Stimulated activated CD4-positive, alpha-beta T cell treated with anti-CD3 and anti-CD28 coated beads, Interleukin-4, amount 100 ng/mL, for 48 hours (primary cell): ENCODE measurements at places on chromosomes 6 and 20.

GRCh38 chr6:91600561-91600960, 1013.7 kb upstream of the MAP3K7 start:
- no peak for DNase-seq

- no peak for DNase-seq
Measured at GRCh38 chr6:44193307-44193910, 23.3 kb upstream of the MYMX start.

DNA sequence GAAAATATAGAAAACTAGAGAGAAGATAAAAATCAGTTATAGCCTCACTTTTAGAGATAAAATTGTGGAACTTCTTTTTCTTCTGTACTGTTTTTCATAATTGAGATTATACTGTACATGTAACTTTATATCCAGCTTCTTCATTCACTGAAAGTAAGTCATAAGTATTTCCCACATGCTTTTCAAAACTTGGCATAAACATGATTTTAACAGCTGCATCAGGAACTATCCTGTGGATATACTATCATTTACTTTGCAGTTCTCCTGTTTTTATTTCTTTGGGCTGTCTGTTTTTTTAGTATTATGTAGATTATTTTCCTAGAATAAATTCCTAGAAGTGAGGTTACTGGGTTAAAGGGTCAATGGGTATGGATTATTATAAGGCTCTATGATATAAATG, 14.8 kb downstream of the DSTN start:
- no peak for DNase-seq

GRCh38 chr20:64161356-64162238, 2.7 kb upstream of the MYT1 start:
- peak; percentile 13 for DNase-seq

DNA sequence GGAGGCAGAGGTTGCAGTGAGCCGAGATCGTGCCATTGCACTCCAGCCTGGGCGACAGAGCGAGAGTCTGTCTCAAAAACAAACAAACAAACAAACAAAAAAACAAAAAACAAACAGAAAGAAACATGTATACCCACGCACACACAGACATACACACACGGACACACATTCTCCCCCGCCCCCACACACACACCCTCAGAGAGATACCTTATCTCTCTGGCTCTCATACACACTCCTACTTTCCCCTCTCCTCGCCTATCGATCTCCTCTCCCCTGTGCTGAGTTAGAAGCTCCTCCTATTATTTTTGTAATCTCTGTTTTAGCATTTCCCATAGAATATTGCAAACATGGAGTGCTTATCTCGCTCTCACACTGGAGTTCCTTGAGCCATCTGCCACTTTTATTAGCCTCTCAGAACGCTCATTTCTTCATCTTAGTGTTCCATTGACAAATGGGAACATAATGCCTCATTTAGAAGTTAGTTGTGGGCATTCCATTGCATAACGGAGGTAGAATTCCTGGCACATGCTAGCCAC, 144.2 kb upstream of the CITED2 start:
- DNase-seq = no peak

DNA sequence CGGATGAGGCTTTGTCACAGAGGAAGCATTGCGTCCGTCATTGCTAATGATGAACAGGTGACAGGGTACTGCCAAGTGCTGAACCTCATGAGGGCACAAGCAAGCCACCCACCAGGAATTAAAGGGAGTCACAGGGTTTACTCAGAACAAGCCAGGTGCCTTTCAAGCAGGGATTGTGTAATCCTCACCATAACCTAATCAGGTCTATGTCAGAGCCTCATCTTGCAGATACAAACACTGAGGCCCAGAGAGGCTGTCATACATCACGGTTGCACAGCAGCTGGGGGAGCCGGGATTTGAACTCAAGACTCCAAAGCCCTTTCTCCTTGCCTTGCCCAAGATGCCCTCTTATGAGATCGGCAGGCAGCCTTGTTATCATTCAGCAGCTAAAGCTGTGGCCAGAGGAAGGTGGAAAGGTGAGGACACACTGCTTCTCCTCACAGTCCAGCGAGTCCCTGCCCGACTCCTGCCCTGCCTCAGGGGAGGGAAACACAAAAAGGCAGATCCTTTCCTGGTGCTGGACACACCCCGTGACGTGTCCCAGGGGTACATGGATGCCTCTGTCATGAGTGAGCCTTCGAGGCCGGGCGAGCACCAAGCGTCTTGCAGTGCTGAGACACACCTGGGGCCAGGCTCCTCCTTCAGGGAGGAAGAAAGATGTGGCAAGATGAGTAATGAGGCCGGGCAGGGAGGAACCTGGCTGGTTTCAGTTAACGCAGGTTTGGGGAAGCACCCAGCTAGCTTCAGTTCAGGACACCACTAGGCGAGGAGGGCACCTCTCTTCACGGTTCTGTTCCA, 214.9 kb downstream of the LY86 start:
- no peak for DNase-seq

DNA sequence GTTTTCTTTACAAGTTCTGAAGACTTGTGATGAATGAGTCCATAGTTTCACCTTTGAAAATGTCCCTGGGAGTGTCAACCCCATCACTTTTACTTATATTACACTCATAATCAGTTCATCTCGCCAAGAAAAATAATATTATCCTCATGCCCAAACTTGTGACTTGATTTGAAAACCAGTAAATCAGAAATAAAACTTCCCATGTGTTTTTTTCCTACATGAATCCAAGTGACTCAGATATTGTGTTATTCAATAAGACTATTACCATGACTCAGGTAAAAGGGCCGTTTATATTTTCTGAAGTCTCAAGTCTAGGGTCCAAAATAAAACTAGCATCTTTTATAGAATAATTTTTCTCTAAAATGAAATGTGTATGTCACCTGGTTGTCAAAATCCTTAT, 15.8 kb upstream of the CYP24A1 start:
- DNase-seq = no peak
